ENCODE measurements at places on chromosomes 4 and X.

GRCh38 chr4:71978210-71978835, 53.5 kb upstream of the NPFFR2 start:
- no peak for DNase-seq

DNA sequence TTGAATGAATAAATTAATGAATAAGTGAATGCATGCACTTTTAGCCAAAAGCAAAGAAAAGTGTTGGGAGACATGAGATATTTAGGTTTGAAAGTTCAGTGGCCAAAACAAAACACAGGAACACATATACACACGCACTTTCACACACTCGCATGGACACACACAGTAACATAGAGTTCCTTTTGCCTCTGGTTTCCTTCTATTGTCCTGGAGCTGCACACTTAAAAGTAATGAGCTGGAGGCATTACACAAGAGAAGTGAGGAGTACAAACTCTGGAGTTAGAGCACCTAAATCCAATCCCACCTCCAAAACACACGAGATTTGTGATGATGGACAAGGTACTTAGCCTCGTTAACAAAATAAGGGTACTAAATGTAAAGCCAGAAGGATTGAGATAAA, 18.7 kb downstream of the PPA2 start:
- DNase-seq = no peak

GRCh38 chrX:38293741-38294140, 33.6 kb downstream of the RPGR start:
- no peak for DNase-seq

DNA sequence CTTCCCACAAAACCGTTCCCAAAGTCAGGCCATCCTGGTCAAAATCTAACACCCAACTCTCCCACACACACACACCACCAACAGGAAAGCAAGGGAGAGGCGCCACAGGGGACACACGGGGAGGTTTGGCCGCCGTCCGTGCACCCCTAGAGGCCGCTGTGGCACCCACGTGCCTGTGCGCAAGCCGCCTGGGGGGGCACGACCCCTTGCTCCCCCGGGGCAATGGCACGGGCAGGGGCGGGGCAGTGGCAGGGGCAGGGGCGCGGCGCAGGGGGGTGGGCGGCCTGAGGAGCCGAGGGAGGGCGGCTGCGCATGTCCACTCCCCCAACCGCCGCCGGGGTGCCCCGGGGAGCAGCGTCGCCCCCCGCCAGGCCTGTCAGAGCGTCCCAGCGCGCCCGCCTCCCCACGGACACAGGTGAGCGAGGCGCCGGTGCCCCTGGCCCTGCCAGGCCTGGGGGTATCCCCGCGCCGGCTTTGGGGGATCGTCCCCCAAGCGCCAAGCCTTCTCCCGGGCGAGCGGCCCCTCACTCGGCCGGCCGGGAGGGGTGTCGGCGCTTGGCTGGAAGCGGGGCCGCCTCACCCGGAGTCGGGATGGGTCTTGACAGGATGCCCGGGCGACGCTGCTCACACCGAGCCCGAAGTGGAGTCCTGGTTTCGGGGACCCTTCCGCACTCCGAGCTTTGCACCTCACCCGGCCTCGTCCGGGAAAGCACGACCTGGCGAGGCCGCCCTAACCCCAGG, at the start of gene ERAS:
ERAS (plus strand) TSS at position 379 of the 741 bp plus-strand sequence. CDS start 2,611 bp downstream, outside the sequence.
- DNase-seq = no peak

DNA sequence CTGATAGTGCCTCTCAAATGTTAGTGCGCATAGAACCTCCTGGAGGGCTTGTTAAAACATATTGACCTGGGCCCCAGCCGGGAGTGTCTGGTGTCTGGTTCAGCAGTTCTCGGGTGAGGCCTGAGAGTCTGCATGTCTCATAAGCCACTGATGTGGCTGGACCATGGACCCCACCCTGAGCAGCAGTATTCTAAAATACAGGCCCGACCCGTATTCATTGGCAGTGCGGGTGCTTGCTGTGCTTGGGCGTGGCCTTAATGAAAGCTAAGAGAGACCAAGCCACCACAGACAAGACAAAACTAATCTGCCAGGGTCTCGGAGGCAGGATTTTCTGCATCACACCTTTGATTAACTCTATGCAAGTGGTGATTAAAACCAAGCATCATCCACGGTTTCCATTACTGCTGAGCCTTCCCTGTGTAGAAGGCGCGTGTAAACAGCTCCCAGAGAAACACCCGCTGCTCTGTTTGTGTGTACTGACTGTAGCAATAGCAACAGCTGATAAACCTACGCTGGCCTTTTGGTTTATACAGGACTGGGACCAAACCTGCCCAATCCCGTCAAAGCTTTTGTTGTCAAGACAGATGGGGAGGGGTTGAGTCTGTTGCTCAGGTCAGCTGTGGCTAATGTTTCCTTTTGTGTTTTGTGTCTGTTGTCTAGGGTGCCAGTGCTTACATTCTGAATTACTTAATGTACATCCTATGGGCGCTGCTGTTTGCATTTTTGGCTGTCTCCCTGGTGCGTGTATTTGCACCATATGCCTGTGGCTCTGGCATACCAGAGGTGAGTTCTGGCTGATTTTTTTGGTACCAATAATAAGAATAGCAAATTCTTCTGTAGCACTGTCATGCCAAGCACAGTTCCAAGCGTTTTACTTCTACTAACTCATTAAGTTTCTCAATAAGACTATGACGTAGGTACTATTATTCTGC, 40.8 kb downstream of the CLCN4 start:
- DNase-seq = no peak

- DNase-seq = no peak
These were observed 1405.0 kb upstream of the IGFBP7 start for GRCh38 chr4:58515226-58515625.

DNA sequence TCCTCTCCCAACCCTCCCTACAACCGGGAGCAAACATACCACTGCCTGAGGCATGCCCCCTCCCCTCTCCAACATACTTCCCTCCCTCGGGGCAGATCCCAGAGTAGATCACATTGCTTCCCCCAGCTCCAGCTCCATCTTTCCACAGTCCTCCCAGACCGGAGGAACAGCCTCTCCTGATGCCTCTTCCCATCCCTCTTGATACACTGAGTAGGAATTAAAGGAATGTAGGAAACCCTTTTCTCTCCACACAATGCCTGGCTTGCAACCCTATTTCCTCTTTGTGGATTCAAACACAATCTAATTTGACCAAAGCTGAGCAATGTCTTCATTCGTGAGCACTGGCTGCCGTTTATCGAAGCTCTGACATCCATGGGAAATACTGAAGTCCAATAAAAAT, 339.8 kb downstream of the BCOR start:
- no peak for DNase-seq

GRCh38 chr4:48461000-48461399, 22.1 kb upstream of the SLC10A4 start:
- no peak for DNase-seq

DNA sequence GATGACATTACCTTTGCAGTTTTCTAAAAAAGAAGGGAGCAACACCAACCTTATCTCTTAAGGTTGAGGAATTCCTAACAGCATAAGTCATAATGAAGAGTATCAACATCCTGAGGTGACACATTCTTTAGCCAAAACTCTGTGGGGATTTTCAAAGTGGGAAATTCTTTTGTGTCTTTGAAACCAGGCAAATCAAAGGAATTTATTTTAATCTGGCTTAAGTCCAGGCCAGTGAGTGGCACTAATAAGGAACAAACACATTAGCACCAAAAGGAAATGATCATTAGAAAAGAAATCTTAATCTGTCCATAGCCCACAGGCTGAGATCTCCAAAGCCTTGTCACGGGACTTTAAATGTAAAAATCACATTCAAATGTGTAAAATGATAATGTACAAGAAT, 110.1 kb downstream of the LARP7 start:
- no peak for DNase-seq
